HCEC 1CT (cell line): ENCODE measurements at places on chromosomes 16 and 17.
A peak's percentile ranks its signal among the peaks of the same experiment; 100 is the strongest.

GRCh38 chr16:24270721-24271442, 14.7 kb downstream of the CACNG3 start:
- no peak for DNase-seq

- DNase-seq: peak; percentile 37
Observed at GRCh38 chr17:2564877-2565276, 28.6 kb upstream of the PAFAH1B1 start.

- no peak for DNase-seq
Observed at GRCh38 chr17:63963123-63963522, 9.6 kb downstream of the SCN4A start.

- DNase-seq: no peak
Observed at GRCh38 chr16:10851512-10851911, 25.5 kb upstream of the CIITA start.

DNA sequence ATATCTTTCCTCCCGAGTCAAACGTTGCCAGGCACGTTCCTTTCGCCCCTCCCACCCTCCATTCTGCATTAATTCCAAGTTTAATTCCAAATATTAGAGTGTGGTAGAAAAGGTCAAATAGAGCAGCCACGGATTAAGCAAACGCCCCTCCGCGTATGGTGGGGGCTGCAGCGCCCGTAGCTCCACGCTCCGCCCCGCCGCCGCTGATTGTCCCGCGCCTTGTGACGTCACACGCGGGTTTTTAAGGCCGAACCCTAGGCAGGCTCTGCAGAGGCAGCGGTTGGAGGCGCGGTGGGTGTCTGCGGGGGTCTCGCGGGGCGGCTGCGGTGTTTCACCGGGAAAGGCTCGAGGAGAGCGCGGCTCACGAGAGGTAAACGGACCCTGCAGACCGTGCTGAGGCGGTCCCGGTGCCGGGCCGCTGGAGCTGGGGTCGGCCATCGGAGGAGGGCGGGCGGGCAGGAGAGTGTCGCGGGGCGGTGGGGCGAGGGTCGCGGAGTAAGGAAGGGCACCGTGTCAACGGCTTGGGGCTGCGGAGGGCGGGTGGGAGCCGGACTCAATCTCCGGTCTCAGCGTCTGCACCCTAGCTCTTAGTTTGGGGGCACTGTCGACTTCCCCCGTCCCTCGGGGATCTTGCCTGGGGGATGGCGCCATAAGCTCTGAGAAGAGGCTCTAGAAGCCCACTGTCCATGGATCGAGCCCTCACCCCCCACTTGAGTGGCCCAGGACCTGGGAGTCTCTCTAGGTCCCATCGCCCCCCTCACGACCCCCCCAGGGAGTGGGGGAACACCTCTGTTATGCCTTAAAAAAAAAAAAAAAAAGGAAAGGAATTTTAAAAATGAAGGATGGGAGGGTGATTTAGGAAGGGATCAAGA, at the start of gene ARL4D:
TSS of gene ARL4D (plus strand) at position 270 of the 872 bp plus-strand sequence. CDS start 740 bp downstream, outside the sequence.
- peak; percentile 72 for DNase-seq

GRCh38 chr16:79278506-79278905, 322.0 kb downstream of the MAF start:
- no peak for DNase-seq

DNA sequence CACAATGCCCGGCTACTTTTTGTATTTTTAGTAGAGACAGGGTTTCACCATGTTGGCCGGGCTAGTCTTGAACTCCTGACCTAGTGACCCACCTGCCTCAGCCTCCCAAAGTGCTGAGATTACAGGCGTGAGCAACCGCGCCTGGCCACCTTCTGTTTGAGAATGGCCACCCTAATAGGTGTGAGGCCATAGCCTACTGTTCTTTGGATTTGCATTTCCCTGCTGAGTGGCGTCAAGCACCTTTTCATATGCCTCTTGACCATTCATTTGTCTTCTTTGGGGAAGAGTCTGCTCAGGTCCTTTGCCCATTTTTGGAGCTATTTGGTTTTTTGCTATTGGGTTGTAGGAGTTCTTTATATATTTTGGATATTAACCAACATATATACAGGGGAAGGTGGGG, 276.7 kb downstream of the PARN start:
- no peak for DNase-seq

- DNase-seq: peak; percentile 43
Observed at GRCh38 chr17:42779936-42780850, at the start of gene WNK4. TSS of gene WNK4 (plus strand) at chr17:42780610. CDS start at chr17:42780699, 89 bp downstream.

GRCh38 chr17:37131669-37132611, 183.2 kb downstream of the AATF start:
- DNase-seq: no peak

DNA sequence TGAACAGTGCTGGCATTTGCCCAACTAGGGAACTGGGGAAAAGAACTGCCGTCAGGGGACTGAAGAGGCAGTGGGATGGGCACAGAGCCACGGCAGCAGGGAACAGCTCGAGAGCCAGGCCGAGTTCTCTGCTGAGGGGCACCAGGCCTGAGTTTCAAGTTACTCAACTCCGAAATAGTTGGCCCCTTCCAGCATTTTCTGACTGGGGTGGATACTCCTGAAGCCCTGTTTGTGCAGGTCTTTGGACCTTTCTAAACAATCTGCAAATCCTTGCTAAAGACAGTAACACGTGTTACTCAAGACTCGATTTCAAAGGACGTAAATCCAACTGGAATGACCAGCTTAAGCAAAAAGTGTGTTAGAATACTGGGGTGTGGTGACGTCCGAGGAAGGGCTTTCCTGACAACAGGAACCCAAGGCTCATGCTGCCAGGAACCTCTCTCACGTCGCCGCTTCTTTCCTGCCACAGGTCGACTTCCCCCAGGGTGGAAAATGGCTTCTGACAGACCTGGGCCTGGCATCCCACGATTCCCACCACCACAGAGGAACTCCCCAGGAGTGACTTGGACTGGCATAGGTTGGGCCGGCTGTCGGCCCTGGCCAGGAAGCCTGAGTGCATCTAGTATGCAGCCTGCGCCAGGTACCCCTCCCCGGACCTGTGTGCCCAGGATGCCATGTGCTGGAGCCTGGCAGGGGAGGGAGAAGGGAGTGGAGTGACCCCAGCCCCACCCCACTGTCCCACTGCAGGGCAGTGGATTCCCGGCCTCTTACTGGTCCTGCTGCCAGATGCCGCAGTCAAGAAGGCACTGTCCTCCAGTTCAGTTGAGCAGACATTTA, 71.9 kb downstream of the N4BP1 start:
- DNase-seq: no peak

- DNase-seq: no peak
Observed at GRCh38 chr16:26365161-26365940, 673.6 kb downstream of the HS3ST4 start.

GRCh38 chr16:85550953-85551924, 61.9 kb upstream of the GSE1 start:
- no peak for DNase-seq

- DNase-seq: no peak
Observed at GRCh38 chr17:54861471-54861983, 39.1 kb upstream of the TOM1L1 start.

DNA sequence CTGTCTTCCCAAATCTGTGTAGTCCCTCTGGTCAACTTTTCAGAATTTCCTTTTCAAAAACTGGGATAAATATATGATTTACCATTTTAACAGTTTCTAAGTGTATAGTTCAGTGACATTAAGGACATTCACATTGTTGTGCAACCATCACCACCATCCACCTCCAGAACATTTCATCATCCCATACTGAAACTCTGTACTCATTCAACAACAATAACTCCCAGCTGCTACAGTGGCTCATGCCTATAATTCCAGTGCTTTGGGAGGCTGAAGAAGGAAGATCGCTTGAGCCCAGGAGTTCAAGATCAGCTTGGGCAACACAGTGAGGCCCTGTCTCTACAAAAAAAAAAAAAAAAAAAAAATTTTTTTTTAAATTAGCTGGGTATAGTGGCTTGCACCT, 131.0 kb downstream of the AATF start:
- DNase-seq: peak; percentile 36
